ENCODE measurements at places on chromosomes 2 and 18.
A peak's percentile ranks its signal among the peaks of the same experiment; 100 is the strongest.

- peak; percentile 41 for DNase-seq
Observed at GRCh38 chr2:96265349-96265839, 403 bp downstream of the TMEM127 start.

DNA sequence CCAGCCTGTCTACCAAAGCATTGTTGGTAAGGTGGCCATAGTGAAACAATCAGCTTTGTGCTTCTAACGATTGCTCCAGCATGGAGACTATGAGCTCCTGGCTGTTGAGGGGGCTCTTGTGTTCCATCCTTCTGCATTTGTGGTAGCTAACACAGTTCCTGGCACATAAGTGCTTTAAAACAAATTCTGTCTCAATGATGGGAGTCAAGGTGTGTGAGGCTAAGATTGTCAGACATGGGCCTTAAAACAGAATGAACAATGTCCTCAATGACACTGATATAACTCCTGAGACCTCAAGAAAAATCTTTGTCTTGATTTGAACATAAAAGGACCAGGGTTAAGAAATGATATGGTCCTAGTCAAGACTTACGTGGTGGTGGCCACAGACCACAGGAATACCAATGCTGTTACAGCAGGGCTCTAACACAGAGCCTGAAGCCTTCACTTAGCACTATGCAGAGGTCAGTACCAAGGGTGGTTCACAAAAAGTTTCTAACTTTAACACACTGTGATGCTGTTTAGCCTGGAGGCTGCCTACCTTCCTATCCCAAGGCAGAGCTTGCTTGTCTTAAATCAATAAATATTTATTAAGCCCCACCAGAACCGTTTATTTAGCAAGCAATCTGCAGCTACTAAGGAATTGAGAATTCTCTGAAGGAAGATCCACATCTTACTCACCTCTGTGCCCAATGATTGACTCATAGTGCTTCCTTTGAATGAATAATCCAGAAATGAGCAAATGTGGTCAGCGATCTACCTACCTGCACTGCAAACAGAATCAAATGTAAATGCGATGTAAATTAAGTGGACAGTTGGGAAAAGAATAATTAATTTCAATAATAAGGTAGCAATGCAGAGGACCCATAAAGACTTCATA lies 35.1 kb downstream of the EVA1A start:
- no peak for DNase-seq

GRCh38 chr18:35460736-35461161 lies 37.0 kb downstream of the INO80C start:
- no peak for DNase-seq

- no peak for DNase-seq
Observed at GRCh38 chr18:31684279-31685096, at the start of gene B4GALT6. Gene B4GALT6 (minus strand): TSS chr18:31684581. CDS start chr18:31684426, 155 bp downstream.

GRCh38 chr2:182818925-182819324 lies 47.5 kb downstream of the FRZB start:
- DNase-seq: no peak

DNA sequence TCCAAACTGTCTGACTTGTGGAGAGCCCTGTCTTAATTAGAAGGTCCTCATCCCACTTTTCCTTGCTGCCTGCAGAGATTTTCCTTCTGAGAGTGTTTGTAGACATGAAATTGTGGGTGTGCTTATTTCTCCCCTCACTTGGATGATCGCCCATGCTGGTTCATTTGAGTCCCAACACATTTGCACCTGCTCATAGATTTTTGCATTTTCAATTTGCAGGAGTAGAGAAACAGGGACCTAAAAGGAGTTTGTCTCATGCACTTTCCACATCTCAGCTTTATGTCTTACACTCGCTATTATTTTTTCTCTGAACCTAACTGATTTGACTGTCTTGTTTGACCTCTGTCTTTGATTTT lies 33.2 kb upstream of the FHL2 start:
- DNase-seq: no peak

DNA sequence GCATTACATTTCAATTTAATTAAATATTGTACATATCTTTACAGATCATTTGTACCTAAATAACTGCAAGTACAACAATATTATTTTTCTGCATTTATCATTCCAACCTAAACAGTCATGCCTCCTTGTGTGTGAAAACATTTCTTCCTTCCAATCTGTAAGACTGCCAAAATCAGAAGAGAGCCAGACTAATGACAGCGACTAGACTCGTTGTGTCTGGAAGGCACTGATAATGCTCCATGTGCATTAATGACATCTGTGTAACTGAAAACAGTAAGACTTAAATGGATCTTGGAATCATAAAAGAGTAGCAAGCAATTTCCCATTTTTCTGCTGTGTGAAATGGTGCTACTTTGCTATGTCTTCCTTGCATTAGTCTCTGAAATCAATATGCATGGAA lies 278.0 kb upstream of the DSEL start:
- no peak for DNase-seq

DNA sequence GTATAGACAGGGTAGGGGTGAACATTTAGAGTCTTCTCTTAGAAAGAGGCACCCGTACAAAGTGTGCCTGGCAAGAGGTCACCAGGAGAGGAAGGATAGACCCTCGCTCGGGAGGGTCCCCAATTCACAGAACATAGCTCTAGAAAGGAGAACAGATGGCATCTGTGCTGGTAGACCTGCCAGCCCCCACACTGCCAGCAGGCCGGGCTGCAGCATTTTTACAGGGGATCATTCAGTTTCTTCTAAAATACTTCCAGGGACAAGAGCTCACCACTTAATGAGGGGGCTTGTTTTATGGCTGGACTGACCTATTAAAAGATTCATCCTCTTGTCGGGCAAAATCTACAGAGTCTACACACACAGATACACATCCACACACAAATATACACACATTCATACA lies 149.9 kb downstream of the SEPTIN10 start:
- no peak for DNase-seq

GRCh38 chr2:26887151-26887550 lies 39.2 kb downstream of the DPYSL5 start:
- no peak for DNase-seq

DNA sequence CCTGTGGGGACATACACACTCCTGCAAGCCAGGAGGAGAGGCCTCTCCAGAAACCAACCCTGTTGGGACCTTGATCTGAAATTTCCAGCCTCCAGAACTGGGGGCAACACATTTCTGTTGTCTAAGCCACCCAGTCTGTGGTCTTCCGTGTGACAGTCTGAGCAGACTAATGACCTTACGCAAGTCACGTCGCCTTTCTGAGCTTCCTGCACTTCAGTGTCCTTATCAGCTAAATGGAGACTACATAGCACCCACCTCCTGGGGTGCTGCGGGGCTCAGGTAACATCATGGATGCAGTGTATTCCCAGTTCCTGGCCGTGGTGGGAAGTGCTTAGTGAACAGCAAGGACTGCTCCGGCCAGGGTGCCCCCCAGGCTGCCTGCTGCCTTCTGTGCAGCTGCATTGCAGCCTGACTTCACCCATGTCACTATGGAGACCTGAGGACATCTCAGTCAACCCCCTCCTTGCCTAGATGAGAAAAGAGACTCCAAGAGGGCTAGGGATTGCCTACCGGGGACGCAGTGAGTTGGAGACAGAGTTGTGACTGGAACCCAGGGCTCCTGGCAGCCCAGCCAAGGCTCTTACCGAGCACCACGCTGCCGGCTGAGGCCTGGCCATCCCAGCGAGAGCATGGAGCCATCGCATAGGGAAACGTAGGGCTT lies 61.2 kb upstream of the FZD5 start:
- DNase-seq: no peak

GRCh38 chr2:135607561-135607960 lies 76.3 kb downstream of the R3HDM1 start:
- no peak for DNase-seq

GRCh38 chr2:188089901-188090300 lies 201.8 kb upstream of the GULP1 start:
- DNase-seq: no peak

- DNase-seq: no peak
Observed at GRCh38 chr2:117702098-117702497, 112.4 kb upstream of the DDX18 start.

DNA sequence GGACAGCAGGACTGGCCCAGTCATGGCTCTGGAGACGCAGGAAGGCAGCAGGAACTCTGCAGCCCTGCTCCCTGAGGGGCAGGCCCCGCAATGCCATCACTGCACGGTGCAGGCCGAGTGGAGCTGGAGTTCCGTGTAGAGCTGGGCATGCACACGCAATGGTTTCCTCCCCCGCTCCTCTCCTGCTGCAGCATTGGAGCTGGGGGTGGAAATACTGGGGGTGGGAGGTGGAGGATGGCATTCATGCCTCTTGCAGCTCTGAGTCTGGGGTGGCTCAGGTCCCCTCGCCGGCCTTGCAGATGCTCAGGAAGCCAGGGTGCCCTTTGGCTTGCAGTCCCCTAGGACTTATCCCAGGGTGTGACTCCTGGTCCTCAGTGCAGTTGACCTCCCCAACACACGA lies 78.3 kb upstream of the ASB18 start:
- no peak for DNase-seq

GRCh38 chr2:77387324-77387723 lies 134.9 kb downstream of the LRRTM4 start:
- no peak for DNase-seq

DNA sequence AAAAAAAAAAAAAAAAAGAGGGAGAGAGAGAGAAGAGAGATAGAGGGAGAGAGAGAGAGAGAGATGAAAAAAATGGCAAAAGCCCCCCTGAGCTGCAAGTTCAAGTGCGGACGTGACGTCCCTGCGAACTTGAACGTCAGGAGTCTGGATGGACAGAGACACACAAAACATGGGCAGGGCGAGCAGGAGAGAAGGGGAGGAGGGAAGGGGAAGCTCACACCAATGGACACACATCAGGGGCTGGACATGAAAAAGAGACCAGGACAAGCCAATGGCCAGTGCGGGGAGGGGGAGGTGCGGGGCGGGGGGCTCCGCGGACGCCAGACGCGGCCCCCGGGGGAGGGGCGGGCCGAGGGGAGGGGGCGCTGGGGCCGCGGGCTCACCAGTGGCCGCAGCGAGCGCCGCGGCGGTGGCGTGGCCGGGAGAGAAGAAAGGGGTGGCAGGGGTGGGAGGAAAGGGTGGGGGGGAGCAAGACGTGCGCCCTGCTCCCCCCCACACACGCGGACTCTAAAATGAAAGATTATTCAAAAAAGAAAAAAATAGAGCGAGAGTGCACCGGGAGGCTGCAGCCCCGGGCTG lies at the start of gene BCL11A:
Gene BCL11A, minus strand, starts transcription at position 160 of the 579 bp plus-strand sequence. CDS start 384 bp downstream, outside the sequence.
- DNase-seq: no peak

DNA sequence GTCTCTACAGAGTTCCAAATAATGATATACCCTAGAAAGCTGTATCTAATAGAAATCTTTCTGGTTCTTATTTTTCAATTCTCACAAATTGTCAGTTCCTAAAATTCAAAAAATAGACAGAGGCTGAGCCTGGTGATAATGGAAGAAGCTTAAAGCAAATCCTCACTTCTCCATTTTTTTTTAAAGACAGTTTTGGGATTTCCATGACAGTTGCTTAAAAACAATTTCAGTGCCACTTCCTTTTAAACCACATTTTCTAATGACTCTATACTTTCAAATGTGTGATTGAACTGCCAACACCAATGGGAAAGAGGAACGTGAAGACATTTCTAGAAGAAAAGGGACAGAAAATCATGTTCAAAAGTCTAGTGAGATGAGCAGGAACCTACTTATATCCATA lies 4.0 kb downstream of the GKN2 start:
- no peak for DNase-seq

DNA sequence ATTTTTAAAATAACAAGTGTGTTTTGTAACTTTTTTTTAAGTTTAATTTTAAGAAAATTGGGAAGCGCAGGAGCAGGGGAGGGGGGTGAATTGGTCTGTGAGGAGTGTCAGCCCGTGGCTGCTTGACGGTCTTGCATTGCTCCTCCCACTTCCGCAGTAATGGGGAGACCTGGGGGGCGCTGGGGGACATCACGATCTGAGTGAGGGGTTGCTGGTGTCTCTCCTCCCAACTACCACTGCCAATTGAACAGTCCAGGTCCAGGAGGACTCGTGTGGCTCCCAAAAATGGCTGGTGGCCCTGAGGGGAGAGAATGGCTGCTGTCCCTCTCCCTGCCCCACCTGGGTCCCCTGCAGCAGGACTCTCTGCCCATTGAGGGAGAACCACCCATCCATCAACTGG lies 57.4 kb upstream of the SMAD7 start:
- no peak for DNase-seq

DNA sequence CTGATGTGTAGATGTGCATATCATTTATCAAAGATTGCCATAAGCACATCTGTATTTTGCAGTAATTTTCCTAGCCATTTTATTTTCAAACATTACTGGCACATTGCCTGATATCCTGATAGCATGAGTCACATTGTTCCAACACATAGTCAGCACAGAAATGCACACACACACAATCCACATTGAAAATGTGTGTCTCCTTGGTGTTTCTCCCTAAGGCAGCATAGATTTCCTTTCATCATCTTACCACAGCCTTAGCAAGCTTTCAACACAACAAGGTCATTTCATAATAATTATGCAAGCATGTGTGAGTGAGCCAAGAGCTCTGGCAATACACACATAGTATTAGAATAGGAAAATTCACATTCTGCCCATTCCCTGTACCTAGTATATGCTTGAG lies 245.4 kb upstream of the MEIS1 start:
- no peak for DNase-seq

DNA sequence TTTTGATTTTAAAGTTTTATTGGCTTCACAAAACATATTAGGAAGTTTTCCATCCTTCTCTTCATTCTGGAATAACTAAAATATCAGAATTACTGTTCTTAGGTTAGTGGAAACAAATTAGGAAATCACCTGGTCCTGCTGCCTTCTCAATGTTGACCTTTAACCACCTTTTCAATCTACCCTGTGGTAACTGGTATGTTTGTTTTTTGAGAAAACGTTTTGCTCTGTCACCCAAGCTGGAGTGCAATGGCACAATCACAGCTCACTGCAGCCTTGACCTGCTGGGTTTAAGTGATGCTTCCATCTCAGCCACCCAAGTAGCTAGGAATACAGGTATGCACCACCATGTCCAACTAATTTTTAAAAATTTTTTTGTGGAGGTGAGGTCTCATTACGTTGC lies 28.4 kb downstream of the ACYP2 start:
- no peak for DNase-seq

DNA sequence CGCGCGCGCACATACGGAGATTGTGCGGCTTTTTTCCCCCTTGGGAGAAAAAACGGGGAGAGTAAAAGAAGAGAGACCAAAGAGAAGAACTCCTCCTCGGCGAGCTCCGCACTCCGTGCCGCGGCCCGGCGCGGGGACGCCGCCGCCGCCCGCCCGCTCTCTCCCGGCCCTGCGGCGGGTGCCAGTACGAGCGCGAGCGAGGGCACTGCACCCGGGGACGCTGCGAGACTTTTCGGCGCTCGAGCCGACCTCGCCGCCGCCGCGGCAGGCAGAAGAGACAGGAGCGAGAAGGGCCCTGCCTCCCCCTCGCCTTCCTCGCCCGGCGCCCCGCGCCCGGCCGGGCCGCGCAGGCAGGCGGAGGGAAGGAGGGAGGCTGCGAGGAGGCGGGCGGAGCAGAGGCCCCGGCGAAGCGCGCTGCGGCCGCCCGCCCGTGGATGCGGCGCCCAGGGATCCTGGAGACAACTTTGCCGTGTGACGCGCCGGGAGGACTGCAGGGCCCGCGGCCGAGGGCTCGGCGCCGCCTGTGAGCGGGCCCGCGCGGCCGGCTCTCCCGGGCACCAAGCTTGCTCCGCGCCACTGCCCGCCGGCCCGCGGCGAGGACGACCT lies 857 bp upstream of the INHBB start:
- DNase-seq: peak; percentile 51

- no peak for DNase-seq
Observed at GRCh38 chr2:118845522-118846441, 1.7 kb downstream of the EN1 start.

GRCh38 chr2:191696966-191697365 lies 19.0 kb downstream of the NABP1 start:
- DNase-seq: no peak
